Bronchial epithelial cell (primary cell): ENCODE measurements at places on chromosomes 16 and 17.

DNA sequence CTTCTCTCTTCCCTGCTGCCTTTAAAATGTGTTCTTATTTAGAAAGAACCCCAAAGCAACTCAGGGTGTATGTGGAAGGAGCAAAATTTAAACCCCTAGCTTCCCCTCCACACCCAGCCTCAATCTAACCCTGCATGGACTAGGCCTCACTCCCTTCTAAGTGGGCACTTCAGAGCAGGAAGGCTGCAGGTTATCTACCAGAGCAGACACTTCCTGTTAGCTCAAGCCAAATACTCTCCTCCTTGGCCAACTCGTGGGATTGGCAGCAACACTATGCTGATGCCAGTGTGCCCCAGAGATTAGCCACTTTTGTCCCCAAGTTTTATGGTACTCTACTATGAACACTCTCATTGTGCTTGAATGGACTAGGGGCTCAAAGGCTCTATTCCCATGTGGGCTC lies 35.6 kb downstream of the CCDC42 start:
- no peak for DNase-seq

- DNase-seq: no peak
Measured at GRCh38 chr16:77033516-77033915, 157.5 kb upstream of the MON1B start.

- DNase-seq: peak; percentile 23
Measured at GRCh38 chr16:11251525-11252481, 4.2 kb downstream of the SOCS1 start.

GRCh38 chr16:69725480-69726312 lies 664 bp downstream of the NQO1 start:
- DNase-seq: no peak

DNA sequence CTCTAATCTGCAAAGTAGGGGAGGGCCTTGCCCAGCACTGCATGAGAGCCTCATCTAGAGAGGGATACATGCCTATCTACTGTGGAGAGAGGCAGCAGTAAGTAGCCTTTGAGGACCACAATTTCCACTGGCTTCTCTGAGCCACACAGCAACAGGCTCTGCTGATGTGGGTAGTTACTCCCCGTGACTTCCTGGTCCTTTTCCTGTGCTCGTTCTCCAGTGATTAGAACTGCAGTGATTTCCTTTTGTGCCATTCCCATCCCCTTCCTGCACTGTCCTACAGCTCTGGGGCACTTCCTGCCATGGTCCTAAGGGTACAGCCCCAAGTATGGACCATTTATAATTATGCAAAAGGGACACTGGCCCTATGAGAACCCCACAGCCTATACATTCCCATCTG lies 3.0 kb downstream of the PLSCR3 start:
- DNase-seq: no peak

- no peak for DNase-seq
Measured at GRCh38 chr16:79303959-79304387, 296.6 kb downstream of the MAF start.

GRCh38 chr16:84648595-84649510 lies 542 bp downstream of the KLHL36 start:
- no peak for DNase-seq
